ENCODE measurements at places on chromosomes 16 and 17.

- DNase-seq = no peak
These were observed 45.9 kb downstream of the MAP1LC3B start for GRCh38 chr16:87437911-87438610.

GRCh38 chr16:15983898-15984297, 34.5 kb downstream of the ABCC1 start:
- DNase-seq = no peak

GRCh38 chr16:4318451-4318910, 2.6 kb downstream of the GLIS2 start:
- no peak for DNase-seq

- DNase-seq = no peak
These were observed 13.2 kb upstream of the SLC12A3 start for GRCh38 chr16:56851671-56852400.

DNA sequence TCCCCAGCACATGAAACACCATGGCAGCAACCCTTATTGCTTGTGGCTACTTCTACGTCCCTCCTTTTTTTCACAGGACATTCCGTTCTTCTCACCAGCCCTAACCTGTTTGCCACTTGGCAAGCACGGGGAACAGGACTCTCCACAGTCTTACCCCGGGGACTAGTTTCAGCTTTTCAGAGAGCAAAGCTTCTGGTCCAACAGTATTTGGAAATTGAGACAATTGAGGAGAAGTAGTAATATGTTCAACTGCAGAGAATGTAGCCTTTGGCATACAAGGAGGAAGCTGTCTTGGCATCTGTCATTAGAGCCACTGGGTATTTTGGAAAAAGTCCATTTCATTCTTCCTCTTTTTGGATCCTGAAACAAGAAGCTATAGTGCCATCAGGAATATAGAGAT, 65.7 kb downstream of the MAP2K6 start:
- DNase-seq = no peak

- no peak for DNase-seq
These were observed 2032.8 kb downstream of the TP53TG3F start for GRCh38 chr16:35492225-35492624.

DNA sequence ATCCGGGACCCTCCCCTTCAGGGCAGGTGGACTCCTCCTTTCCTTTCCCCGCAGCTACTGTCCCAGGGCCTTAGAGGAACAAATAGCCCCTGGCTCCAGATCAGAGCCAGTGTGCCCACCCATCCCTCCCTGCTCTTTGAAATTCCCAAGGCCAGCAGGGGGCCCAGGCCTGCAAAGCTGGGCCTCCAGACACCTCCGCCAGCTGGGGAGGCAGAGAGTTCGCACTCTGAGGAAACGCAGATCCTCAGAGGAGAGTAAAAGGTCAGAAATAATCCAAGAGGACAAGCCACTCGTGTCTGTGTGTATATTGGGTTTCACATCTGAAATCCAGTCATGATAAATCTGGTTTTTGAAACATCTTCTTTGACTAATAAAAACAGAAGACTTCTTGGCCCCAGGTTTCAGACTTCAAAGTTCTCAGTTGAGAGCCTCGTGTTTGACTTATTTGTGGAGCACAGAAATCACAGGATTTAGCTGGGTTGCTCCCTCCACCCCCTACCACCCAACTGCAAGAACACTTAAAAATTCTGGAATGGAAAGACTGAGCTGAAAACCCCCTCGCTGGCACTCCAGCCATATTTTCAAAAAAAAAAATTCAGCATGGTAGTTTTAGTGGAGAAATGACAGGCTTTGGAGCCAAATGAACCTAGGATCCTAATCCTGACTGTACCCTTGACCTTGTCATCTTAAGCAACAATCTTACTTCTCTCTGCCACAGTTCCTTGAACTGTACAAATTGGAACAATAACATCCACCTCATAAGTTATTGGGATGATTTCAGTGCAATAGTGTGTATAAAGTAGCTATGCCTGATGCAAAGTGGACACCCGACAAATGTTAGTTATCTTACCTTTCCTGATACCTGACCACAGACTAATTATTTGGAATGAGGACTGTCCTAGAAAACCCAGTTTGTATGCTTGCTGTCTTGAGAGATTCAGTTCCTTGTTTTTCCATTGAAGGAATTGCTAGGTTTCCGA, 44.5 kb upstream of the TBX2 start:
- no peak for DNase-seq

DNA sequence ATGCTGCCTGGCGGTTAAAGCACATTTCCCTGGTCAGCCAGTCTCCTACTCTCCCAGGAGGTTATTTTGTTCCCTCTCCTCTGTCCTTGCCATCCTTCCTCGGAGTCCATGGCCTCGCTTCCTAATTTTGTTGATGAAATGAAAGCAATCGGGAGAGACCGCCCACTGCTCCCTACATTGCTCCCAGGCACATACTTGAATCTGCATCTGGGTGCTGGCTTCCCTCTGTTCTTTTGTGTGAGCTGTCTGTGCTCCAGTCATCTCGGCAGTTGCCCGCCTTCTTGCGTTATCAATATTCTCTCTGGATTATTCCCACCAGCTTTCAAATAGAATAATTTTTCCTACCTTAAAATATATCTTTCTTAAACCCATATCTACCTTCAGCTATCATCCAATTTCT, 11.1 kb downstream of the KRT23 start:
- no peak for DNase-seq

DNA sequence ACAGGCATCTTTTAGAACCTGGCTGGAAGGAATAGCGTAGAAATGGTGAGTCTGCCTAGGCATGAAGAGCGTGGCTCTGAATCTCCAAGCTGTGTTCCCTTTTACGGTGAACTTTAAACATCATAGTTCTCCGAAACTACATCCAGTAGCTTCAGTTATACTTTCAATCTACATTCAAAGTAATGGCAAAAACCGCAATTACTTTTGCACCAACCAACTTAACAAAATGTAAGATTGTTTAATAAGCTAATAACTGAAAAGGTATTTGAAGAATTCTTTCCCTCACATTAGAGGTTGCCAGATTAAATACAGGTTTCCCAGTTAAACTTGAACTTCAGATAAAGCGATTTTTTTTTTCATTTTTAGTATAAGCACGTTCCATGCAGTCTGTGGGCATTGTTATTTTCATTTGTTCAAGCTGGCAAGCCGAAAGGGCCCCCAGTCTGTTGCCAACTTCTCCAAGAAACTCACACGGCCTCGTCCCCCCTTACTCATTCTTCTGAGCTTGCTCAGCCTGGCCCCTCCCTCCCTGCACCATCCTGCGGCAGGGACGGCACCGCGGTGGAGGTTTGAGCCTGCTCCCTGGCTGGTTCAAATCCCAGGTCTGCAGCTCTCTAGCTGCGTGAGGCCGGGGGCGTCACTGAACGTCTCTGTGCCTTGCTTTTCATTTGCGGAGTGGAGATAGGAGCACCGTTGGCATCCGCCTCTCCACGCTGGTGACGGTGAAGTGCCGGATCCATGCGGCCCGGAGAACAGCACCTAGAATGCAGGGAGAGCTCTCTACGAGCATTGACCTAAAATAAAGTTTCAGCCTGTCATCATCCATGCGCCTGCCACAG, 3.5 kb upstream of the MTHFSD start:
- DNase-seq = no peak

DNA sequence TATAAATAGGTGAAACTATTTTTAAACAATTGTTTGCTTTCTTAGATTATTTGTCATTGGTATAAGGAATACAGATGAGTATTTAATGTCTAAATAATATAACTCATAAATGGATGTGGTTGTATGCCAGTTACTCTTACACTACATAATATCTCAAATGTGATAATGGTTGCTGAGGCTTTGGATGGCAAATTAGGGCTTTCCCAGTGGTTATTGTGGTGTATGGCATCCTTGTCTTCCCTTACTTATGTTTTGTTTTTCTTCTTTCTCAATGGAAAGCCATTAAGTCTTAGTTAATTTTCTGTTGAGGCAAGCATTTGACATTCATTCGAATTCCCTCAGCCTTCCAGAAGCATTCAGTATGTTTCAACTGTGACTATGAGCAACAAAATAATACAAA, 10.5 kb downstream of the OMG start:
- no peak for DNase-seq
